ENCODE measurements at places on chromosomes 3 and 15. TPM values are rescaled to one million over a fixed set of nuclear protein-coding genes. Genes with fewer than 3 reads are reported as not detected.

The RASSF1 gene
- 20.0 TPM for total RNA-seq

The KLHL18 gene
- 28.6 TPM for total RNA-seq

- H3K36me3 ChIP-seq: no peaks in the 10 kb centered on the region
- no peak overlapping the region for H3K27ac ChIP-seq
- no peak overlapping the region for H3K4me3 ChIP-seq
- no peaks in the 10 kb centered on the region for H3K27me3 ChIP-seq
- no peak for DNase-seq
These were observed 24.9 kb upstream of the GNB4 start for GRCh38 chr3:179476215-179476614.

GRCh38 chr3:25945836-25946235 is 155.9 kb downstream of the OXSM start:
- no peaks in the 10 kb centered on the region for H3K27me3 ChIP-seq
- no peak for DNase-seq
- no peaks in the 10 kb centered on the region for H3K4me1 ChIP-seq
- no peak overlapping the region for H3K4me3 ChIP-seq
- H3K27ac ChIP-seq: no peak overlapping the region

DNA sequence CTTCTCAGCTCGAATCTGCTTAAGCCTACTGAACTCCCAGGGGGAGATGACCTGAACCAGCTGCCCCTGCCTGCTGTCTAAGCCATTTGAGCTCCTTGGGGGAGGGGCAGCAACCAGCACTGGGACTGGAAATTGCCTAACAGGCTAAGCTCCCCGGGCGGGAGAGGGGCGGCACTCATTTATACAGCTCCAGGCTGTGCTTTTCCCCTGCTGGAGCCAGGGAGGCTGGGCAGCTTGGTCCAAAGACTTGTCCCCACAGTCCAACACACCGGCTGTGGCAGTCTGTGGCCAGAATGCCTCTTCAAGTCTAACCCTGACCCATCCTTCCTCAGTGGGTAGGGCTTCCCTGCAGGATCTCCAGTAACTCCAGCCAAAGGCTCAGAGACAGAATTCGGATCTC is 1241.5 kb downstream of the ROBO2 start:
- no peaks in the 10 kb centered on the region for H3K36me3 ChIP-seq
- H3K4me3 ChIP-seq: no peak overlapping the region
- H3K27me3 ChIP-seq: no peaks in the 10 kb centered on the region
- no peaks in the 10 kb centered on the region for H3K4me1 ChIP-seq
- DNase-seq: no peak
- H3K27ac ChIP-seq: no peak overlapping the region

GRCh38 chr3:94524102-94524919 is 461.4 kb downstream of the NSUN3 start:
- H3K4me1 ChIP-seq: no peaks in the 10 kb centered on the region
- no peak for DNase-seq

DNA sequence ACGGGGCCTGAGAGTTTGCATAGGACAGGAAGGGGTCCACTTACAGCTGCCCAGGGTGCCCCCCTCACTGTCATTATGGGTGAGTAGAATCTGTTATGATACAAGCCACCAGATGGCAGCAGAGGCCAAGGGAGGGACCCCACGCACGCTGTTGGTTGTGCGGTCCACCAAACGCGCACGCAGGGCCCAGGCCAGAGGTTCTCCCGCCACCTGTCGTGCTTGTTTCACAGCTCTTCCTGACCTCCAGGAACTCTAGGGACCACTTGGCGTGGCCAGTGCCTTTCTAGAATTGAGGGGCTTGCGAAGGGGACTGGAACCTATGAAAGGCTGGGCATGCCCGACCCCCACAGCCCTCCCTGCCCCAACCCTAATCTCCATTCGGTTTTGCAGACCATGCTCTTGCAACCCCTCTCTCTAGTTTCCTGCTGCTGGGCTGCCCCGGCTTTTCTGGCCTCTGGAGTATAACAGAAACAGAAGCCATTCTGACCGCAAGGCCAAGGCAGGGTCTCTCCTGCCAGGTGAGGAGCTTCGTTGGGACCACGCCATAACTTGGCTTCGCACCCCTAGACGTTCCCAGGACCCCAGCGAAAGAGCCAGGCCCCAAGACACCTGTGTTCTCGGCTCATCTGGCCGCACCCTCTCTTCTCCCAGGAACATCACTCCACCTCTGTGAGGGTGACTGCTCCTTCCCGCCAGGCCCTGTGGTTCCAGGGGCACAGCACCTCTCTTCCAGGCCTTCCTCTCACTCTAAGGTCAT is 46.0 kb downstream of the ALDH1L1 start:
- no peak overlapping the region for H3K27ac ChIP-seq
- H3K36me3 ChIP-seq: no peaks in the 10 kb centered on the region
- H3K4me3 ChIP-seq: no peak overlapping the region
- DNase-seq: peak; percentile 54
- peaks cover 12% of the 10 kb centered on the region for H3K27me3 ChIP-seq

GRCh38 chr15:29066310-29066709 is 180.5 kb downstream of the APBA2 start:
- H3K4me3 ChIP-seq: no peak overlapping the region
- H3K36me3 ChIP-seq: no peaks in the 10 kb centered on the region
- no peaks in the 10 kb centered on the region for H3K27me3 ChIP-seq
- no peaks in the 10 kb centered on the region for H3K4me1 ChIP-seq

GRCh38 chr3:47434849-47435248 is 40.9 kb downstream of the SCAP start:
- no peak overlapping the region for H3K4me3 ChIP-seq
- H3K27me3 ChIP-seq: no peaks in the 10 kb centered on the region
- DNase-seq: no peak
- H3K36me3 ChIP-seq: peaks cover 23% of the 10 kb centered on the region
- no peak overlapping the region for H3K27ac ChIP-seq

DNA sequence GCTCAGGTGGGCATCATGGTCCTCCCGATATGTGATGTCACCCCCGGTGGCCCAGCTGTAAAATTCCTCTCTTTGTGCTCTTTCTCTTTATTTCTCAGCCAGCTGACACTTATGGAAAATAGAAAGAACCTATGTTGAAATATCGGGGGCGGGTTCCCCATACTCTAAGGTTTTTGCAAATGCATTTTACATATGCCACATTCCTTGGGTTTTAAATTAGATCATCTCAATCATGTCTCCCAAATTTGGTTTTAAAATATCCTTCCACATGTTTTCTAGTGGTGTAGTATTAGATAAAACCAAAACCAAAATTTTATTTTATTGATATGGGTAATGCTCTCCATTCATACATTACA is 4.4 kb upstream of the TMEM62 start:
- peaks cover 12% of the 10 kb centered on the region for H3K4me1 ChIP-seq
- no peaks in the 10 kb centered on the region for H3K36me3 ChIP-seq
- H3K27me3 ChIP-seq: no peaks in the 10 kb centered on the region
- no peak overlapping the region for H3K4me3 ChIP-seq

GRCh38 chr15:59515190-59515589 is 77.2 kb downstream of the FAM81A start:
- no peak overlapping the region for H3K27ac ChIP-seq
- H3K4me3 ChIP-seq: no peak overlapping the region
- no peaks in the 10 kb centered on the region for H3K36me3 ChIP-seq
- H3K4me1 ChIP-seq: no peaks in the 10 kb centered on the region
- DNase-seq: no peak

GRCh38 chr3:17850448-17850847 is 108.0 kb upstream of the TBC1D5 start:
- H3K4me1 ChIP-seq: no peaks in the 10 kb centered on the region
- H3K36me3 ChIP-seq: no peaks in the 10 kb centered on the region
- no peak overlapping the region for H3K27ac ChIP-seq
- H3K27me3 ChIP-seq: no peaks in the 10 kb centered on the region

GRCh38 chr3:72728329-72728889 is 119.8 kb downstream of the SHQ1 start:
- no peaks in the 10 kb centered on the region for H3K27me3 ChIP-seq
- peak overlapping the region; percentile 31 for H3K4me3 ChIP-seq
- no peak for DNase-seq
- H3K4me1 ChIP-seq: peaks cover 30% of the 10 kb centered on the region

DNA sequence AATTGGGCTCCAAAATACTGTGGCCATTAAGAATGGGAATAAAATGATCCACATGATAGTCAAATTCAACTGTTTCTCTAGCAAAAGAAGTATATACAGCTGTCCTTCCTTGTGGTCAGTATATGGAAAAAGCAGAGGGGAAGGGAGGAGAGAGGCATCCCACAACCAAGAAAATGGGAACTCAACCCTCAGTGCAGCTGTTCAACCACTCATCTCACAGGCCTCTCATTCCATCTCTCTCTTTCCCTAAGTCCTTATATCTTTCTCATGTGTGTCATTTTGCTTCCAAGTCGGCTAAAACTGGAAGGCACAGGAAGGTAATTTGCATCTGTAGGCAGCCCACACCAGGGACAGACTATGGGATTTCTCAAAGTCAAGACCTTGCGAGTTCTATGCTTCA is 27.5 kb downstream of the AVEN start:
- H3K4me1 ChIP-seq: no peaks in the 10 kb centered on the region
- H3K27ac ChIP-seq: no peak overlapping the region
- H3K36me3 ChIP-seq: no peaks in the 10 kb centered on the region
- no peak for DNase-seq

DNA sequence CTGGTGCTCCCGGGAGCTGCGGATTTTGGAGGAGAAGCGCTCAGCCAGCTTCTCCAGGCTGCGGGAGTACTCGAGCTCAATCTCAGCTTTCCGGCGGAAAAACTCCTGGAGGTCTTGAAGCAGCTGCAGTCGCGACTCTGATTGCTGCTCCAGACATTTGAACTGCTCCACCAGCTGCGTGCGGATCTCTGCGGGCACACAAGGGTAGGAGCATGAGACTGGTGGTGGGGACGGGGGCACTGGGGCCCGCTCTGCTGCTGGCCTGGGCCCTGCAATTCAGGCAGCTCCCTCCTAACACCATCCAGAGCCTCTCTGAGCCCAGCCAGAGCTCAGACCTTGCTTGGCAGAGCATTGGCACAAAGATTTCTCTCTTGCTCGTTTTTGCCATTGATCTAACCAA is 124.7 kb downstream of the SRGAP3 start:
- no peak for DNase-seq
- no peak overlapping the region for H3K27ac ChIP-seq
- peaks cover 5% of the 10 kb centered on the region for H3K4me1 ChIP-seq
- H3K27me3 ChIP-seq: no peaks in the 10 kb centered on the region
- H3K4me3 ChIP-seq: no peak overlapping the region

- DNase-seq: no peak
- H3K36me3 ChIP-seq: no peaks in the 10 kb centered on the region
- H3K4me1 ChIP-seq: peaks cover 29% of the 10 kb centered on the region
- H3K27ac ChIP-seq: peak overlapping the region; percentile 88
- no peaks in the 10 kb centered on the region for H3K27me3 ChIP-seq
- H3K4me3 ChIP-seq: peak overlapping the region; percentile 97
These were observed 1.0 kb downstream of the LPP start for GRCh38 chr3:188154809-188155574.

DNA sequence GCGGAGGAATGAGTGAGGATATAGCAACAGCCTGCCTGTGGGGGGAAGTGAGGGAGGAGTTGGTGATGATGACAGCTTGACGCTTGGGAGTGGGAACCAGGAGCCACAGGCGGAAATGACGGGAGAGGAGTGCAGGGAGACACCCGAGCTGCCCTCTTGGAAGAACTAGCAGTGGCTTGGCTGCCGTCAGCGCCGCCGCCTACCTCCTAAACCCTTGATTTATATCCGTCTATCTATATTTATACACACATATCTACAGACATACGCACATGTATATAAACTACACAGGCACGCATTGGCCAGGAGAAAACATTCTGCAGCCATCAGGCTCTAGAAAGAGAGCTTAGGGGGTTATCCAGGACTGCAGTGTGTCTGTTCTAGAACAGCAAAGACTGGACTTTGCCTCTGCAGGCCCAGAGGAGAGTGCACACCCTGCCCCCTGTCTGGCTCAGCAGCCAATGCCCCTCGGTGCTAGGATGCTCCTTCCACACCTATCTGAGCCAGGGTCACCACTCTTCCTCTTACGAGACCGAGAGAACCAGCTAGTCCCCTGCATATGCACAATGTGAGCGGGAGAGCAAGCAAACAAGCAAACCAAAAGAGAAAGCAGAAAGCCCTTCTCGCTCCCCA is 45.3 kb upstream of the MAGEF1 start:
- H3K36me3 ChIP-seq: no peaks in the 10 kb centered on the region
- H3K27ac ChIP-seq: no peak overlapping the region
- no peak overlapping the region for H3K4me3 ChIP-seq
- no peak for DNase-seq

DNA sequence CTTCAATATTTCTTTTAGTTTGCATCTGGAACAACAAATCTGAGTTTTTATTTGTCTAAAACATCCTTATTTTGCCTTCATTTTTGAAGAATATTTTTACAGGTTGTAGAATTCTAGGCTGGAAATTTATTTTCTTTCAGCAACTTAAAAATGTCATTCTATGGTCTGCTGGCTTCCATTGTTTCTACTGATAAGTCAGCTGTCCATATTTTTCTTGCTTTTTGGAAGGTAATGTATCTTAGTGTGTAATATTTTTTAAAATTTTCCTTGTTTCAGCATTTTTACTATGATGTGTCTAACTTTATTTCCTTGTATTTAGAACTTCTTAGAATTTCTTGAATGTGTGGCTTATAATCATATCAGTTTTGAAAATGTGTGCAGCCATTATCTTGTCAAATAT is 37.0 kb downstream of the SEMA6D start:
- no peak for DNase-seq
- peaks cover 3% of the 10 kb centered on the region for H3K36me3 ChIP-seq
- no peaks in the 10 kb centered on the region for H3K27me3 ChIP-seq
- H3K4me3 ChIP-seq: no peak overlapping the region
- no peak overlapping the region for H3K27ac ChIP-seq

DNA sequence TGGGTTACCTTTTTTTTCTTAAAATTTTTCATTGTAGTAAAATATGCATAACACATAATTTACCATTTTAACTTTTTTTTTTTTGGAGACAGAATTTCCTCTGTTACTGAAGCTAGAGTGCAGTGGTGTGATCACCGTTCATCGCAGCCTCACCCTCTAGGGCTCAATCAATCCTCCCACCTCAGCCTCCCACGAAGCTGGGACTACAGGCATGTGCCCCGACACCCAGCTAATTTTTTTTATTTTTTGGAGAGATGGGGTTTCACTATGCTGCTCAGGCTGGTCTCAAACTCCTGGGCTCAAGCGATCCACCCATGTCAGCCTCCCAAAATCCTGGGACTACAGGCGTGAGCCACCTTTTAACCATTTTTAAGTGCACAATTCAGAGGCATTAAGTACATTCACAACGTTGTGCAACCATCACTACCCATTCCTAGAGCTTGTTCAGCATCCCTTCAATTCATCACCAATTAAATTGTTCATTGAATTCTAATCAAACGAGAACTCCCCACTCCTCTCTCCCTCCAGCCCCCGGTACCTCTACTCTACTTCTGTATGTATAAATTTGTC is 44.6 kb downstream of the BHLHE40 start:
- DNase-seq: no peak
- no peaks in the 10 kb centered on the region for H3K36me3 ChIP-seq
- H3K4me3 ChIP-seq: peak overlapping the region; percentile 2
- peaks cover 55% of the 10 kb centered on the region for H3K4me1 ChIP-seq

Measured in PC-3 (cell line).